Bronchial epithelial cell (primary cell): ENCODE measurements at places on chromosomes 1 and 21.

DNA sequence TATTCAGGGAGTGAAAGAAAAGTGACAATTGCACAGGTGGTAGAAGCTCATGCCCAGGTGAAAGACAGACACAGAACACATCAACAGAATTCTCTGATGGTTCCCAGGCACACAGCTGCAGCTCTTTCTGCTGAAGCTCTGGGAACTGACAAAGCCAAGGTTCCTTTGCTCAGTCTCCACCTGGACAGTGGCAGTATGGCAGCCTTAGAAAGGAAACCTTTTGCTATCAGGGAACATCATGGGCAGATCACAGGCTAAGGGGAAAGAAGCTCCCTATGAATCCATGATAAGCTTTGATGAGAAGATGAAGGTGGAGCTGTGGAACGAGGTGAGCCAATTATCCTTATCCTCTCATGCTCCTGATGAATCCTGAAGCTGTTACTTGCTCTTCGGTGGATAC, 1.2 kb downstream of the SPRR2B start:
- DNase-seq: no peak

DNA sequence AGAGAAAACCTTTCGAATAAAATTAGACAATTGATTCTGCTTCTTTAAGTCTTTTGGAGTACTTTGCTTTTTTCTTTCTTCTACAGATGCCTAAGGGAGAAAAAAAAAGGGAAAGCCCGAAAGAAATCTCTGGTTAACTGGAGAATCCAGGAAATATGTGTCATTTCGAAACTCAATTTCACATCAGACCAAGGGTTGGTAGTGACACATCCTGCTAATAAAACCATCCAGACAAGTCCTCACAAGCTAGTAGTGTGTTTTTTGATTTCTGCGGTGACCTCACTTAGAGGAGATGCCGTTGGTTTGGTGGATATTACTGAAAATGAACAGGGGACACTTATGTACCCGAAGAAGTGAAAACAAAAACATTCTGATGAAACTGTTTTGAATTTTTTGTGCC, 726.5 kb upstream of the ADAMTS5 start:
- DNase-seq: peak; percentile 99

DNA sequence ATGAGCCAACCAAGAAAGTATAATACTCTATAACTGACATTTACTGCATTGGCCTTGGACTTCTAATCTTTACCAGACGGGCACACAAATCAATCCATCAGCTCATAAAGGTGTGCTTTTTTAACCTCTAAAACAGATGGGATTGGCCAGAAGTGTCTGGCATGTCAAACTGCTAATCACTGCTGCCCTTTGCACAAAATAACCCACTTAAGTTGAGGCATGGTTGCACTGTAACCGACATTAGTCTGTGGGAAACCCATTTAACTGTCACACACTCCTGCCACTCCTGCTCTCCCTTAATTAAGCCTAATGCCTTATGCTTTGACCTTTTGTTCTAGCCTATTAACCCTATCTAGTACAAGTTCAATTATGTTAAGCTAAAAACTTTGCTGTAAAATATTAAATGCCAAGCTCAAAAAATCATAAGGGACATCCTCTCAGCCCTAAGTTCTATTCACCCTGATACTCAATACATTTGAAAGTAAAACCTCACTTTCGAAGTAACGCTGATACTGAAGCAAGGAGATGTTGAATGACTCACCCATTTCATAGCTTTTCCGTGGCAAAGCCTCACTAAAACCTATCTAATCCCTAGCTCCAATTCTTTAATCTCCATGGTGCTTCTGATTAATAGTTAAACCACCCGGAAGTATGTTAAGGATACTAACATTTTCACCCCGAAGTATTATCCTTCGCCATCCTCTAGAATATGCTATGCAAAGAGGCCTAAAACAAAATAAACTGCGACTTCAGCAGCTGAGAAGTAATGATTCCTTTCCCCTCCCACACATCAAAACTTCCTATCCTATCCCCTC, 12.9 kb downstream of the NRIP1 start:
- DNase-seq: no peak

GRCh38 chr21:31901315-31901714, 28.5 kb downstream of the HUNK start:
- DNase-seq: no peak

- no peak for DNase-seq
Measured at GRCh38 chr1:39645411-39646043, 6.1 kb upstream of the HEYL start.
